Lower lobe of right lung (tissue), 2 donors: ENCODE measurements at places on chromosomes 7 and 10.

DNA sequence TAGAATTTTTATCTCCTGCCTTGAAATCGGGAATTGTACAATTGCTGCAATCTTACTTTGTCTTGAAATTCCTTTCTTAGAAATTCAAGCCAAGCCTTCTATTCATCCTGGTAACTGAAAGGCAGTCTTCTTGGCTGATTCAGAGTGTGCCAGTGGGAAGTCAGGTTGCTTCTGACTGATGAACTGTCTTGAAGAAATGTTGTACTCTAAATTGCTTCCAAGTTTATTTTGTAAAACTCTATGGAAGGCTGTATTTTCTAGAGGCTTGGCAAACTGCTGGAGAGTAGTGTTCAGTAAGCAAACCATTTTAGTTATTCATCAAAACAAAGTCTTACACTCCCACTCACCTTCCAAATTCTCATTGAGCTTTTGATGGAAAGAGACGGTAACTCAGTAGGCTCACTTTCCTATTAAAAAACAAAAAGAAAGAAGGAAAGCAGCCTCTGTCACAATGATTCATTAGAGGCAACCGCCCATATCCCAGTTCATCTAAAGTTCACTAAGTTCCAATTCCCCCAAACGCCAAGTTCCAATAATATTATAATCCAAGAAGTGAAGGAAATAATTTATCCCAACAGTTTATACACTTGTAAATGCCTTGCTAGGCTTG, 187.9 kb upstream of the MALRD1 start:
- DNase-seq: no peak

- no peak for DNase-seq
These were observed 373.5 kb upstream of the BMPER start for GRCh38 chr7:33531888-33532287.

GRCh38 chr10:110994406-110995086, 75.1 kb downstream of the SHOC2 start:
- no peak for DNase-seq

GRCh38 chr7:79673421-79673820, 220.0 kb upstream of the MAGI2 start:
- no peak for DNase-seq

DNA sequence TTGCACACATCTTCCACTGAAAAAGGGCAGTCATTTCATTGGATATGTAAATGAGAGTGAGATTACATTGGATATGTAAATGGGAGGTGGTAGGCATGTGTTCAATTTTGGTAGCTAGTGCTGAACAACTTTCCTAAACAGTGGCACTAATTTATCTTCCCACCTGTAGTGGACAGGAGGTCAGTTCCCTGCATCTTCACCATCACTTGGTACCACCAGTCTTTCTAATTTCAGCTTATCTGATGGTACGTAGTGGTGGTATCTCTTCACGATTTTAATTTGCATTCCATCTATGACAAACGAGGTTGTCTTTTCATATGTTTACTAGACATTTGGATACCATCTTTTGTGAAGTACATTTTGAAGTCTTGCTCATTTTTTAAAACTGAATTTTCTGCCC, 58.1 kb downstream of the PFKFB3 start:
- no peak for DNase-seq

- DNase-seq: peak; percentile 54
These were observed 638 bp downstream of the EGR2 start for GRCh38 chr10:62815381-62816075.
